ENCODE measurements at places on chromosomes 16 and 17.

DNA sequence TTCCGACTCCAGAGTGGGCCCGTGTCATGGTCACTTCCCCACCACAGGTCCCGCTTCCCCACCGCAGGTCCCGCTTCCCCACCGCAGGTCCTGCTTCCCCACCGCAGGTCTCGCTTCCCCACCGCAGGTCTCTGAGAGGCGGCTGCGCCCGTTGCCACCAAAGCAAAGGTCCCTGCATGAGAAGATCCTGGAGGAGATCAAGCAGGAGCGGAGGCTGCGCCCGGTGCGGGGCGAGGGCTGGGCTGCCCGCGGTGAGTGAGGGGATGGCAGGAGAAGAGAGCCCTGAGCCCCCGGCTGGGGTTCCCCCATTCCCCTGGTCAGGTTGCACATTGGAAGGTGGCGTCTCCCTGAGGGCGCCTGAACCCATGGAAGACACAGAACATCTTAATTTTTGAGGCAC is 17.4 kb upstream of the TCF25 start:
- H3K27me3 ChIP-seq, result no peaks in the 10 kb centered on the region
- no peaks in the 10 kb centered on the region for H3K36me3 ChIP-seq
- no peak for DNase-seq
- no peak overlapping the region for H3K27ac ChIP-seq
- H3K4me3 ChIP-seq, result no peak overlapping the region

- peaks cover 13% of the 10 kb centered on the region for H3K4me1 ChIP-seq
- no peak for DNase-seq
- H3K36me3 ChIP-seq, result no peaks in the 10 kb centered on the region
- no peak overlapping the region for H3K4me3 ChIP-seq
Measured at GRCh38 chr17:57858838-57859237, 9.0 kb upstream of the MRPS23 start.

DNA sequence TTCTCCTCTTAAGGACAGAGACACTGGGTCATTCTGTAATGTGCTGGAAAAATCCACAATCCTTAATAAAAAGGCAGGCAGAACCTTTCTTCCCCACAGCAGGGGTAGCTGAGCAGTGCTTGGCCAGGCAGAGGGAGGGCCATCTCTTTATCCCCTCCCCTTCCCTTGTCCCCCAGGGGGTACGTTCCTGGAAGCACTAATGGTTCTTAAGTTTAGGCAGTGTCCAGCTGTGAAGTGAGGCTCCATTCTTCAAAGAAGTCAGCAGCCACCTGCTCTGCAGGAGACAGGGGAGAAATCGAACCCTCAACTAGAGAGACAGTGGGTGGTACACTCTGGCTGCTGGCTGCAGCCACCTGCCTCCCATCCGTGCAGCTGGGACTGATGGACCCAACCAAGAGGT is 533.9 kb upstream of the CDH11 start:
- H3K4me3 ChIP-seq, result no peak overlapping the region
- no peak for DNase-seq

GRCh38 chr17:48540213-48540612 is 4.7 kb downstream of the HOXB2 start:
- no peak overlapping the region for H3K27ac ChIP-seq
- H3K4me1 ChIP-seq, result peaks cover 3% of the 10 kb centered on the region
- H3K36me3 ChIP-seq, result no peaks in the 10 kb centered on the region
- no peak overlapping the region for H3K4me3 ChIP-seq
- peaks cover 4% of the 10 kb centered on the region for H3K27me3 ChIP-seq

- no peak overlapping the region for H3K4me3 ChIP-seq
- no peaks in the 10 kb centered on the region for H3K27me3 ChIP-seq
- peaks cover 9% of the 10 kb centered on the region for H3K36me3 ChIP-seq
- H3K4me1 ChIP-seq, result peaks cover 34% of the 10 kb centered on the region
- H3K27ac ChIP-seq, result no peak overlapping the region
Measured at GRCh38 chr17:18919963-18920362, 32.0 kb upstream of the SLC5A10 start.

DNA sequence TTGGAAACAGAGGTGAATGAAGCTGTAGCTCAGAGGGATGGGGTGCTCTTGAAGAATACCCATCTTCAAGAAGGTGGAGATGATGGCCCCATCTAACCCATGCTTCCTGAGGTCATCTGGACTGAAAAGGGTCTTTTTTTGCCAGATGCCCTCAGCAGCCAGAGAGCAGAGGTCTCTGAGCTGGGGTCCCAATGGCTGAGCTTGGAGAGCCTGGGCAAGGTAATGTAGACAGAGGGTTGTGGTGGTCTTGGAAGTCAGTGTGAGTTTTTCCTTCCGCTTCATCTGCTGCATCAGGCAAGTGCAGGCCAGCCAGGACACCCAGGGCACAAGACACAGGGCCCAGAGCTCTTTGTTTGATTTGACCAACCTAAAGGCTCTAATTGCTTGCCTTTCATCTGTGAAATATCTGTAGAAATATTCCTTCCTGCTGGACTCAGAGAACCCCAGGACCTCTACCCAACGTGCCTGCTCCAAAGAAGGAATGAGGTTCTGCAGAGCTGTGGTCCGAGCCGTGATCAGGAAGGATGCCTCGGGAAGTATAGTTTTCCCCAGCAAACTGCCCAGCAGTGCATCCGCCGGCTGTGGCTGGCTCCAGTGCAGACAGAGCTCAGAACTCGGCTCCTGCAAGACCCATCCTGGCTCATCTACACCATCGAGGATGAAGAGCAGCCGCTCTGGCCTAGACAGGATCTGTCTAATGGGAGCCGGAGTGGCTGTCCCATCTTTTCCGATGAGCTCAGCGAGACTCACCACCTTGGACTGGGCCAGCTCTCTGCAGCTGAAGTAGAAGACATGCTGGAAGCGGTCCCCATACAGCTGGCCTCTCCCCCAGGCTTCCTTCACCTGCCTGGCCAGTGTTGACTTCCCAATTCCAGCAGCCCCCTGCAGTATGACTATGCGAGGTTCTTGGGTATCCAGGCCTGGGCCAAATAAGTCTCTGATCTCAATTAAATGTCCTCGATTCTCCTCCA is 25.2 kb downstream of the NLRP1 start:
- peaks cover 8% of the 10 kb centered on the region for H3K4me1 ChIP-seq
- no peak for DNase-seq
- H3K27ac ChIP-seq, result no peak overlapping the region
- H3K36me3 ChIP-seq, result peaks cover 24% of the 10 kb centered on the region
- H3K4me3 ChIP-seq, result no peak overlapping the region

- no peaks in the 10 kb centered on the region for H3K4me1 ChIP-seq
- DNase-seq, result no peak
- H3K27ac ChIP-seq, result no peak overlapping the region
- no peak overlapping the region for H3K4me3 ChIP-seq
- H3K27me3 ChIP-seq, result peaks cover 5% of the 10 kb centered on the region
Measured at GRCh38 chr16:21056396-21056795, 94.2 kb downstream of the DNAH3 start.

DNA sequence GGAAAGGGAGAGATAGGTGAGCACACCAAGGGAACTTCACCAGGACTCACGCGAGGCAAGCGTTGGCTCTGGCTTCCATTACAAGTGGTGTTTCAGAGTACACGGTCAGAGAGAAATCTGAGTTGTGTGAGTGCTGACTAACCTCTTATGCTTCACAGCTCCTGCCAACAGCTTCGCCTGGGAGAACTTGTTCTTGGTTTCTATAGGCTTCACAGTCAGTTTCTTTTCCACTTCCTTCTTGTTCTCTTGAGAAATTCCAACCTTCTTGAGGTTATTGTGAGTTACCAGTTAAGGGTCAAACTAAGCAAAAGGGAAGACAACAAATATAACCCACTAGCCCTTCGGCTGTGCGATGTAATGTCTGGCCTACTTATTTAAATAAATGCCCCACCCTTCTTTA is 18.9 kb downstream of the PSME3IP1 start:
- no peak for DNase-seq
- H3K27me3 ChIP-seq, result no peaks in the 10 kb centered on the region

DNA sequence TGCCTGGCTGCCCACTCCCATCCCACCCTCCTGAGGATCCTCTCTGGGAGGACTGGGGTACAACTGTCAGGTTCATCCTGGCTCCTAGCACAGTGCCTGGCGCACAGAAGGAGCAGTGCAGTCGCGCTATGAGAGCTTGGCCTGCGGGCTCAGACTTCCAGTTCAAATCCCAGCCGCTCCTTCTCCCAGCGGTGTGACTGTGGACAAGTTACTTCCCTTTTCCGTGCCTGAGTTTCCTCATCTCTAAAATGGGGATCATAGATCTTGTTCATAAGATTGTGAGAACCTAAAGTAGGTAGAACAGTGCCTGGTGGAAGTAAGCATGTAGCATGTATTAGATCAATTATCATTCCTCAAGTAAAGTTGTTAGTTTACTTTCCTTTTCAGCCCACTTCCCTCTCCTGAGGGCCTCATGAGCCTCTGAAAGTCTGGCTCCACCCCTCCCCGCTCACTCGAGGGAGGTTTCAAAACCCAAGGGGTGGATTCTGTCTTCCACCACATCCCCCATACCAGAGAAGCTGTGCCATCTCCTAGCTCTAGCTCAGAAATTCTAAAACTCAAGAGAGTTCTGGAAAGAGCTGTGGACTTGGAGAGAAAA is 19.9 kb upstream of the COL1A1 start:
- no peaks in the 10 kb centered on the region for H3K4me1 ChIP-seq
- no peak overlapping the region for H3K27ac ChIP-seq
- no peaks in the 10 kb centered on the region for H3K27me3 ChIP-seq
- no peak overlapping the region for H3K4me3 ChIP-seq

DNA sequence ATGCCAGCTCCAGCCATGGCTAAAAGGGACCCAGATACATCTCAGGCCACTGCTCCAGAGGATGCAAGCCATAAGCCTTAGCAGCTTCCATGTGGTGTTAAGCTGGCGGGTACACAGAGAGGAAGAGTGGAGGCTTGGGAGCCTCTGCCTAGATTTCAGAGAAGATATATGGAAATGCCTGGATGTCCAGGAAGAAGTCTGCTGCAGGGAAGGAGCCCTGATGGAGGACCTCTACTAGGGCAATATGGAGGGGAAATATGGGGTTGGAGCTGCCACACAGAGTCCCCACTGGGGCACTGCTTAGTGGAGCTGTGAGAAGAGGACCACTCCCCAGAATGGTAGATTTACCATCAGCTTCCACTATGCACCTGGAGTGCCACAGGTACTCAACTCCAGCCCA is 32.1 kb downstream of the RNF112 start:
- no peaks in the 10 kb centered on the region for H3K36me3 ChIP-seq
- H3K27ac ChIP-seq, result no peak overlapping the region
- DNase-seq, result no peak
- no peaks in the 10 kb centered on the region for H3K4me1 ChIP-seq

GRCh38 chr17:37211136-37211535 is 164.6 kb upstream of the C17orf78 start:
- no peak for DNase-seq
- no peaks in the 10 kb centered on the region for H3K4me1 ChIP-seq
- no peaks in the 10 kb centered on the region for H3K36me3 ChIP-seq
- H3K27ac ChIP-seq, result no peak overlapping the region

- no peak overlapping the region for H3K27ac ChIP-seq
- H3K4me1 ChIP-seq, result no peaks in the 10 kb centered on the region
Measured at GRCh38 chr16:19283637-19284036, 1.9 kb upstream of the CLEC19A start.

GRCh38 chr16:87126403-87127025 is 190.7 kb downstream of the C16orf95 start:
- no peak for DNase-seq
- no peak overlapping the region for H3K4me3 ChIP-seq
- H3K27me3 ChIP-seq, result no peaks in the 10 kb centered on the region
- H3K4me1 ChIP-seq, result no peaks in the 10 kb centered on the region
- H3K36me3 ChIP-seq, result no peaks in the 10 kb centered on the region
- H3K27ac ChIP-seq, result no peak overlapping the region

DNA sequence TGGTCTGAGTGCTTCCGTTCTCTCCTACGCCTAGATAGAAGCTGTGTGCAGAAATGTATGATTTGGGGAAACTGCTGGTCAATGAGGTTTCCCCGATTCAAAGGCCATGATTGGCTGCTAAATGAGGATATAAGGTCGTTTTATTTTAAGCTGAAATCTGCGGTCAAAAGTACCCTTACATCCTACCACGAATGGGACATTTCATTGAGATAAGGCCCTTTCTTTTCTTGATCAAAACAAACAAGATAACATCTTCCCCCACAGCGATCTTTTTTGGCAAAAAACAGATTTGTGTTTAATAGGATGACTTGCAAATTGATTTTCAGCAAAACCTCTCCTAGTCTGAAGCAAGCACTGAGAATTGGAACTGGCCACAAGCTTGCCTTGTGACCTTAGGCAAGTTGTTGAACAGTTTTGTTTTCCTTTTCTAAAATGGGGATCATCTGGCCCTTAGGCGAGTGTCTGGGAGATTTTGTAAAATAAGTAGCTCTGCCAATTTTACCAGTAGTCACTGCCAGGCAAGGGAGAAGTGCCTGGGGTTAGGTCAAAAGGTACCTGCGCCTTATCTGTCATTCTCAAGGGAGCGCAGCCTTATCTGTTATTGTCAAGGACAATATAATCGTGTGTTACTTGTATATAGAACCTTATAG is 635 bp downstream of the SCPEP1 start:
- no peaks in the 10 kb centered on the region for H3K36me3 ChIP-seq
- peaks cover 7% of the 10 kb centered on the region for H3K27me3 ChIP-seq
- no peak for DNase-seq
- H3K4me3 ChIP-seq, result peak overlapping the region; percentile 82
- H3K4me1 ChIP-seq, result peaks cover 12% of the 10 kb centered on the region

DNA sequence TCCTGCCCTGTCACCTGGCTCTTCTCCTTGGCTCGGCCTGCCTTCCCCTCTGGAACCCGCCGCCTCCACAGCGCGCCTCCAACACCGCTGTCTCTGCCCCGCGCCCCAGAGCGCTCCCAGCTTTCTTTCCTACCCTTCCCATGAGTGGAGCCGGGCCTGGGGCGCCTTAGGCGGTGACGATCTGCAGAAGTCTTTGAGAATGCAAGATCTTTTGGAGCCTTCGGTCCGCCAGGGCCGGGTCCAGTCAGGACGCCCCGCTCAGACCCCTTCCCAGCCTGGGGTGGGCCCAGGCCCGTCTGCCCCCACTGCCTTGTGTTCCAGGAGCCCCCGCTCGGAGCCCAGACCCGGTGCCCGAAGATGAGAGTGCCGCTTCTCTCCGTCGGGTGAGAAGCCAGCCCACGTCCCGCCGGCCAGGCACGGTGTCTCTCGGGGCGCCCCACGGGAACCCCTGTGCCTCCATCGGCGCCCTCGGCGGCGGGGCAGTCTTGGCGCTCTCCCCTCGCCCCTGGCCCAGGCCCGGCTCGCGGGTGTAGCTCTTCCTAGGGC is 40.0 kb downstream of the MRM1 start:
- H3K4me3 ChIP-seq, result no peak overlapping the region
- peaks cover 12% of the 10 kb centered on the region for H3K4me1 ChIP-seq
- H3K27me3 ChIP-seq, result peaks cover 50% of the 10 kb centered on the region
- H3K27ac ChIP-seq, result no peak overlapping the region
- H3K36me3 ChIP-seq, result no peaks in the 10 kb centered on the region

DNA sequence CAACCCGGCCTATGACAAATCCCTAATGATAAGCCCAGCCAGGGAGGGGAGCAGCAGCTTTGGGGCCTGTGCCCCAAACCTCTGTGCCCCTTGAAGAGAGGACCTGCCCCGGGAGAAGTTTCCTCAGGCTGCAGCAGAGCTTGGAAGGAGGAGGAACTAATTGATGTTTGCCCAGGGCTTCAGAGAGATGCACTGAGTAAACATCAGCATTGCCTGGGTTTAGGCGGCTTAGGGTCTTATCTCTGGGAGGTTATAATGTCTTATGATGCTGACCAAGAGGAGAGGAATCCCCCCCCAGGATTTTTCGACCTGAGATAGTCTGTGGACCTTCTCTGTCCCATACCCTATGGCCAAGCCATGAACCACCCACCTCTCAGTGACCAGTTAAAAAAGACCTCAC is 148.7 kb upstream of the SDK2 start:
- H3K27ac ChIP-seq, result no peak overlapping the region
- H3K36me3 ChIP-seq, result no peaks in the 10 kb centered on the region
- DNase-seq, result no peak

- peaks cover 74% of the 10 kb centered on the region for H3K4me1 ChIP-seq
- DNase-seq, result no peak
- H3K27me3 ChIP-seq, result no peaks in the 10 kb centered on the region
- peak overlapping the region; percentile 35 for H3K27ac ChIP-seq
- H3K36me3 ChIP-seq, result peaks cover 9% of the 10 kb centered on the region
- no peak overlapping the region for H3K4me3 ChIP-seq
Measured at GRCh38 chr16:11563493-11564040, 23.2 kb downstream of the LITAF start.
